ENCODE measurements at places on chromosomes 6 and 20.
A peak's percentile ranks its signal among the peaks of the same experiment; 100 is the strongest.

- DNase-seq: no peak
Measured at GRCh38 chr20:41204304-41205265, 67.2 kb downstream of the PLCG1 start.

- DNase-seq: no peak
Measured at GRCh38 chr6:79874531-79875134, 72.7 kb downstream of the ELOVL4 start.

GRCh38 chr6:3633711-3634110 lies 117.8 kb downstream of the PXDC1 start:
- DNase-seq: no peak

GRCh38 chr6:4362326-4362725 lies 227.0 kb upstream of the ECI2 start:
- DNase-seq: no peak

DNA sequence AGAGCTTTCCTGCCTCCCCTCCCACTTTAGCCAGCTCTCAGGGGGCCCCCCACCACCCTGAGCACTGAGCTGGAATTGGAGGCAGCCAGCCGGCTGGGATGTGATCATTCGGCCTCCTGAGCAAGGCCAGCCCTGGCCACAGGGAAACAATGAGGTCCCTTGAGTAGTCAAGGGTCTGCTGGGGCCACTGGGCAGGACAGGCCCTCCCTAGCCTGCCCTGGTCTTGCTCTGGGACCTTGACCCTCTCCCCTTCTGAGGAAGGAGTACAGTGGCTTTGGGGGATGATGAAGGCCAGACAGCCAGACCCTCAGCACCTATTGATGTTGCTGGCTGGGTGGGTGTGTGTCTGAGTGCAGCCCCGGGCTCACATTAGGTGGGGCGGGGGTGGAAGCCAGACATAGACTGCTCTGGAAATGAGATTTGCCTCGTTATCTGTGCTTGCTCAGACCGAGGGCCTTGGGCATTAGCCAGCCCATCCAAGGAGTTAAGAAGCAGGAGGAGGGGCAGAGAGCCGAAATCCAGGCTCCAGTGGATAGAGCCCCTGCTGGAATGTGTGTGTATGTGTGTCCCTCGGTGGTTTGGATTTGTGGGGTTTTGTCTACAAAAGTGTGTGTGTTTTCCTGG lies 21.3 kb downstream of the CD40 start:
- DNase-seq: no peak

- DNase-seq: peak; percentile 68
Measured at GRCh38 chr20:62702895-62703852, 5.5 kb upstream of the NTSR1 start.

DNA sequence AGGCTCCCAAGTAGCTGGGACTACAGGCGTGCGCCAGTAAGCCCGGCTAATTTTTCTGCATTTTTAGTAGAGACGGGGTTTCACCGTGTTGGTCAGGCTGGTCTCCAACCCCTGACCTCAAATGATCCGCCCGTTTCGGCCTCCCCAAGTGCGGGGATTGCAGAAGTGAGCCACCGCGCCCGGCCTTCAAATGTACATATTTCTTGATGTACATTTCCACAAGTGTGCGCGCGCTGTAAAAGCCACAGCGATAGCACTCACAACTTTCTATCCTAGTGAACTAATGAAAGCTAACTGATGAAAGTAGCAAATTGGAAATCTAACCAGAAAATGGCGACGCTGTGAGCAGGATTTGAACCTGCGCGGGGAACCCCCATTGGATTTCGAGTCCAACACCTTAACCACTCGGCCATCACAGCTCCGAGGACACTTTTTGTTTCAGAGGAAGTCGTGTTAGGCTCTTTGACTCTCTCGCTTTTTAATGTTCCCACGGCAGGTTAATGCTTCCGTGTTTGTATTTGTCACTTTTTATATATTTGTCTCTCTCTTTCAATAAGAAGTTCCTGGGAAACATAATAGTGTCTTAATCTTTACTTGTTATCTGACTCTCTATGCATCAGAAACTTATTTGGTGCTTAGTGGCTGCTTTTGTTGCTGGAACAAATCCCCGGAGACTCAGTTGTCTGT lies 199.4 kb upstream of the ZNF184 start:
- DNase-seq: peak; percentile 93

DNA sequence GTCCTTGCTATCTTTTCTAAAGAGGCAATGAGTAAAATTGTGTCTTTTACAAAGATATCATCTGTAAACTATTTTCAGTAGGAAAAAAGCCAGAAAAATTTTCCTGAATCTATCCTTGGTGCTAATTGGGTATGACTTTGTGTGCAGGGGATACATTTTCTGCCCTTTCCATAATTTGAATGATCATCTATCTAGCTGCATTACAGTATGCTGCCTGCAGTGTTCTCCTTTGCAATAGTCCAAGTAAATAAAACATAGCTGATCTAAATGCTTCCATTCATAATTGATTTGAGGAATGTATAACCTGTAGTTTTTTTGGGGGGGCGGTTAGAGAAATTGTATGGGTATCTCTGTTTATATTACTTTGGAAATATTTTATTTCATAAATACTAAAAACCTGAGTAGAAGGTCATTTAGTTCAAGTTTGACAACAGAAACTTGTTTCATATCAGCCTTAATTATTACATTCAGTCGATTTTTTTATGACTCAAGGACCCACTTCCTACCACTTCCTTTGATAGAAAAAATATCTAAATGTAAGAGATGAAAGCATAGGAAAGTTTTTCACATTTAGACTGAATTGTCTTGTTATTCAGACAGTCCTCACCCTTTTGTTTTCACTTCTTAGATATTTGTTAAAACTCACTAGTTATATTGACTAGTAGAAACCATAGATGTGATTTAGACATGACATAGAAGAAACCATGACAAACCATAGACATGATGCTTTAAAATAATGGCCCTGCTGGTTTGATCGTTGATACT lies 75.3 kb downstream of the AIG1 start:
- DNase-seq: no peak

DNA sequence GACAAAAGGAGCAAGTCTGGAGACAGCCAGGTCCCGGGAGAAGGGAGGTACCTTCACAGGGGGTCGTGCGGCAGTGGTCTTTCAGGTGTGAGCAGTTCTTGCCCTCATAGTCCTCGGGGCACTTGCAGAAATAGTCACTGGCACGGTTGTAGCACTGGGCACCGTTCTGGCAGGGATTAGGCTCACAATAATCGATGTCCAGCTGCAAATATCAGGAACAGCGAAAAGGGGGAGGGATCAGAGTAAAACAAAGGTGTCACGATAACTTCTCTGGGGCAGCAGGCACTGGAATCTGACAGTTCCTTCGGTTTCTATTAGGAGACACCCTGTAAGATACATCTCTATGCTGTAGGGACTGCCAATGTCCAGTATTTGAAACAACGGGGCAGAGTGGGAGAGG lies 25.9 kb downstream of the JAG1 start:
- DNase-seq: no peak

DNA sequence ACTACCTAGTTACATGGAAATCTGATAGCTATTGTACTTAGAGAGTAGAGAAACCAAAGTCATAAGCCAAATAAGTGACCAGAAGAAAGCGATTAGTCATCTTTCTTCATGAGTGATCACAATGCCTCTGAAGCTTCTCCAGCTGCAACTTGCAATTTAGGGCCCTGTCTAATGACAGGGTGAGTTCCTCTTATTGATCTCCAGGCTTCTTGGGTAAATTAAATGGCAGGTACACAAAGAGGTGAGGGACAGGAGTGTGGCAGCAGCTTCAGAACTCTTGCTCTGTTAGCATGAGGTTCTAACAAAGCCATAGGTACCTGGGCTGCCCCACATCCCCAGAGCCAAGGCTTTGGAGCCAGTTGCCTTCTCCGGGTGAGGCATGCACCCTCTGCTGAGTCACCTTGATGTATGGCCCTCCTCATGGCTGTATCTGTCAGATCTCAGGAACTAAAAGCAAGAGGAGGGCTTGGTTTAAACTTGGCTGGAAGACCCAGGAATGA lies 60.8 kb downstream of the PRDM1 start:
- DNase-seq: no peak

- no peak for DNase-seq
Measured at GRCh38 chr6:17349427-17349826, 44.0 kb upstream of the CAP2 start.

- DNase-seq: no peak
Measured at GRCh38 chr6:25682324-25682723, 30.3 kb downstream of the SCGN start.

- DNase-seq: no peak
Measured at GRCh38 chr6:53209681-53210080, 61.0 kb upstream of the GCM1 start.

- DNase-seq: no peak
Measured at GRCh38 chr6:143634486-143634885, 43.3 kb upstream of the PHACTR2 start.

GRCh38 chr6:91198588-91199255 lies 611.9 kb upstream of the MAP3K7 start:
- DNase-seq: no peak

- peak; percentile 56 for DNase-seq
Measured at GRCh38 chr20:2738331-2739041, 45.9 kb downstream of the EBF4 start.

GRCh38 chr20:48567145-48567544 lies 260.7 kb downstream of the PREX1 start:
- no peak for DNase-seq

- no peak for DNase-seq
Measured at GRCh38 chr6:21133901-21134300, 459.6 kb upstream of the SOX4 start.

DNA sequence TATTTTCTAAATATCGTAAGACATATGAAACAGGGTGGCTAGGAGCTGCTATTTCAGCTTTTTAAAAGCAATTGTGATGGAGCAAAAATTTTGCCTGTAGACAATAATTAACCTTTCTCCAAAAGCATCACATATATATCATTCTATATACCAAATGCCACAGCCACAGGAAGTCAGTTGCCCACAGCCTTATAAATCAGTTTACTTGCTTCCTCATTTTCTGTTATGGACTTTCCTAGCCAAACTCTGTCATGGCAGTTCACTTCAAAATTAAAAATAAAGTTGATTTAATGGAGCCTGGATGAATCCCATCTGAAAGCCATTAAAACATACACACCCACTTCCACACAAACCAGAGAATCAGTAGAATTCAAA lies 93.4 kb upstream of the NHSL1 start:
- no peak for DNase-seq

DNA sequence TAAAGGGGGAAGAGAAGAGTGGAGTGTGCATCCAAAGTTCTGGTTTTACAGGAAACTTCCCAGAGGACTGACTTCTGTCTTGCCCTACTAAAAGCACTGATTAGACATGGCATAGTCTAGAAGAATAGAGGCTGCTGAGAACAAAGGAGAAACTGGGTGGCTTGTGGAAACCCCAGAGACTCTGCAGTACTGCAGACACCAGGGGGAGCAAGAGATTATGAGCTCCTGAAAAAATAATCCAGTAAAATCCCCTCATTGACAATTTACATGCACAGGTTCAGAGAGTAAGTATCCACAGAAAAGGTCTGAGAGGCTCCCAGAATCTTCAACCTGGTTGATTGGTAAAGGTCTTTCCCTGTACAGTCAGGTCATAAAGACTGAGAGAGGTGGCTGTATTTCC lies 48.7 kb upstream of the CLVS2 start:
- DNase-seq: no peak

- DNase-seq: no peak
Measured at GRCh38 chr20:3174442-3175261, 1.3 kb upstream of the LZTS3 start.

DNA sequence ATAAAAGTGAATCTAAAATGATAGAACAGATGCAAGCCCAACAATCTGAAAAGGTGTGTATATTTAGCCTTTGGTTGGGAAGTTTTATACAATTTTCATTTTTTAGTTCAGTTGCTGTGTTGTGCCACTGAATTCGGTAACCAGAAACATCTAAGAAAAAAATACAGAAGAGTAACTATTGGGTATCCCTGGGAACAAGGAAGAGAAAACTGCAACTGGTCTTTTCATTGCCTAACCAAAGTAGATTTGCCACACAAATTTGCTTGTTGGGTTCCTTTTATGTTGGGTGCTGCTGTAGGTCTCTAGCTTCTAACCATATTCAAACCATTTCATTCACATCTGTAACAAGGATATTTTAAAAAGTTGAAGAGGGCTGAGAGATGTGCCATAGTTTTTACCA lies 2.8 kb upstream of the TMEM30A start:
- no peak for DNase-seq

DNA sequence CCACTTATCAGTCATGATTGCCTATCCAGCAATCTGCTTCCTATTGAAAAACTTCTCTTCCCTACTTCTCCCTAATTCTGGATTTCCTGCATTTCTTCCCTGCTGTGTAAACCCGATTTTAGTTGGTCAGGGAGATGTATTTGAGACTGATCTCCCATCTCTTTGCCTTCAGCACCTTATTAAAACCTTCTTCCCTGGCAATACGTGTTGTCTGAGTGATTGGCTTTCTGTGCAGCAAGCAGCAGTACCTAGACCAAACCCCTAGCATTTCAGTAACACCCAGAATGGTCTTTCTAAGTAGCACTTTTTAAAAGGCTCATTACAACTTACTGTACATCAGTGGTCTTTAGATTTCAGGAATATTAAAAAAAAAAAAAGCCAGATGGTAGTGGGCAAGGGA lies 99.1 kb upstream of the PDE10A start:
- DNase-seq: no peak

GRCh38 chr6:155782739-155783459 lies 327.3 kb upstream of the NOX3 start:
- no peak for DNase-seq

DNA sequence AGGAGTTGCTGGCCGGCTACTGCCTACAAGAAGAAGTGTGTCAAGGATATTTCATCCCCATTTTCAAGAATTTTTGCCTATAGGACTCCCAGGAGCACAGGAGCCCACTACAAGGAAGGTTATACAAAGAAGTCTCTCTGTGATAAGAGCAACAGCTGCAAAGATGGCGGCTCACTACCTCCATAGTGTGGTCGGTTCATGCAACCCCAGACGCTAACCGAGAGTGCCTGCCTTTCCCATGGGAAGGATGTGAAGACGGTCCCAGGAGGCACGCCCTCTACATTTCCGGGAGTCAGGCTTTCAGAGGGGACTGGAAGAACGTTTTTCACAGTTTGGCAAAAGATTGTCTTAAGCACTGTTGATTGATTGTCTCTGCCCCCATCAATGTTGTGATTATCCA lies 816.3 kb downstream of the QKI start:
- no peak for DNase-seq

GRCh38 chr6:80234908-80235307 lies 128.4 kb downstream of the BCKDHB start:
- no peak for DNase-seq

GRCh38 chr6:151209071-151209831 lies 30.5 kb upstream of the AKAP12 start:
- no peak for DNase-seq

Measured in DMS 273 treated with DMSO at 0.1 percent for 48 hours (cell line).